Karpas-422 (cell line): ENCODE measurements at places on chromosomes 1 and 21. TPM values are rescaled to one million over a fixed set of nuclear protein-coding genes. Genes with fewer than 3 reads are reported as not detected.

DNA sequence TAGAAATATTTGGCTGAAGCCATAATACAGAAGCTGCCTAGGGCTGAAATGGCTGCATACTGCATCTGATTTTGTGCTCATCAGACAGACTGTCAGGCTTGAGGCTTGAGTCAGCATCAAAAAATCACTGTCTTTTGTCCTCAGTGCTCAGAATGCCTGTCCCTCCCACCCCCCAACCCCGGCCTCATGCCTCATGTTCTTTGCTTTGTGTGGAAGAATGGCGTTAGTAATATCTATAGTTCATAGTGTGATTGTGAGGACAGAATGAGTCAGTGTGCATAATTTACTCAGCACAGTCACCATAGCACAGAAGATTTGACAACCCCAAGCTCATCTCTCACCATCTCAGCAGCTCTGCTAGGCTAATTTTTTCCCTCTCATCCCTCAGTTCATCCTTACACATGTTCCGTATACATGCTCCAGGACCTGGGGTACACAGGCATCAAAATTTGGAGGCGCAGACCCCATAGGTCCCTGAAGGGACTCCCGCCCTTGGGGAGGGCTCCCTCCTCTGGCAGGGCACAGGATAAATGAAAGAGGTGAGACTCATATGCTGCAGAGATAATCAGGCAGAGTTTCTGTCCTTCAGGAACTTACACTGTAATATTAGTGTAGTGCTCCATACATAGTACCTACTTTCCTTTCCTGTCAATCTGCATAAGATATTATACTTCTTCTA, 159.1 kb upstream of the C8B start:
- DNase-seq, result no peak

GRCh38 chr1:231630558-231631205, 4.1 kb downstream of the DISC1 start:
- DNase-seq, result peak; percentile 20

DNA sequence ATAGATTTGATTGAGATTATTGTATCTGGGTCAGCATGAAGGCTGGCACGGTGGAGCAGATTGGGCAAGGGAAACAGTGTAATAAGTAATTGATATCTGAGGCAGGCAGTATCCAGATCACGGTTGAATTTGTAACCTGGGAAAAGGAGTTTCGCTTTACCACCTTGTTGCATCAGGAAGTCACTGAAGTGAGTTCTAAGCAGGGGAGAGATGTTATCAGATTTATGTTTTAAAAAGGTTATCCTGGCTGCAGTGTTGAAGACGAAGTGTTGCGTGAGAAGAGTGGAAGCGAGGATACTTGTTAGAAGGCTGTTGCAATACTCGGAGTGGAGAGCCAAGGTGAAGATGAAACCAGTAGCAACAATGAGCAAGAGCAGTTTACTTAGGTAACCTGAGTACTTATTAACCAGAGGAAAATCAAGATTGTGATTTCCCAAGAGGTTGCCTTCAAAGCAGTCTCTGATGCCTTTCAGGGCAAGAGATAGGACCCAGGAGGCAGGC, 77.8 kb downstream of the LHX9 start:
- no peak for DNase-seq

DNA sequence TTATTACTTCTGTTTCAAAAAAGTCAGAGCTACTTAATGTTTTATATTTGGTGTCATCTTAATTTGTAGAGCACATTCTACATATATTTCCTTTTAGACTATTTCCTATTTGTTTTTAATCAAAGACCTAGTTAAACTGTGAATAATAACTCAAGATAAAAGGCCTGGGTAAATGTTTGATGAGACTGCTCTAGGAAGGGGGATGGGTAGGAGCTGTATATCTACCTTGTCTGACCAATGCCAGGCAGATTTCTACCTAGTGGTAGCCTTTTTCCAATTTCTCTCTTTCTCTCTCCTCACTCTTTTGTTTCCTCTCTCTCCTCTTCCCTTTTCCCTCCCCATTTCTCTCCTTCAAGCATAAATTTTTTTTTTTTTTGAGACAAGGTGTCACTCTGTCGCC, 31.9 kb upstream of the IVNS1ABP start:
- no peak for DNase-seq

The LRRC71 gene
- total RNA-seq, result not detected in 2 replicates

The NOS1AP gene
- total RNA-seq, result not detected in 2 replicates

The PDC gene
- not detected in 2 replicates for total RNA-seq

The YIPF1 gene
- 46.5 and 87.4 TPM in 2 replicates for total RNA-seq

The ATF3 gene
- total RNA-seq, result 4.1 and 8.0 TPM in 2 replicates
